H4 (cell line): ENCODE measurements at places on chromosomes 6 and 20.

DNA sequence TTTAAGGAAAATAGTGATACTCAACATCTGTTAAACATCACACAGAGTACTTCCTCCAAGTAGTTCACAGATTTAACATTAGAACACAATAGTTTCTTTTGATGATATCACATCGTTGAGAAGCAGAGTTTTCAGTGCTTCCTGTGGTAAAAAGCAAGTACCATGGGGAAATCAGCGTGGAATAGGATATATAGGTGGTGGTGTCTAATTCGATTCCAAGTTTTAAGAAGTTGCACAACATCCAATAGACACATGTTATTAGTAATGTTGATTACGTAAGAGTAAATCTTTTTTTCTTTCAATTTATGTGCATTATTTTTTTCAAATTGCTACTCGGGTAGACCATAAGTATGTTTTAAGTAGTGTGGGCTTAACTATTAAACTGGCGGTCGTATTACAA lies 360.7 kb downstream of the NKAIN2 start:
- DNase-seq, result no peak

DNA sequence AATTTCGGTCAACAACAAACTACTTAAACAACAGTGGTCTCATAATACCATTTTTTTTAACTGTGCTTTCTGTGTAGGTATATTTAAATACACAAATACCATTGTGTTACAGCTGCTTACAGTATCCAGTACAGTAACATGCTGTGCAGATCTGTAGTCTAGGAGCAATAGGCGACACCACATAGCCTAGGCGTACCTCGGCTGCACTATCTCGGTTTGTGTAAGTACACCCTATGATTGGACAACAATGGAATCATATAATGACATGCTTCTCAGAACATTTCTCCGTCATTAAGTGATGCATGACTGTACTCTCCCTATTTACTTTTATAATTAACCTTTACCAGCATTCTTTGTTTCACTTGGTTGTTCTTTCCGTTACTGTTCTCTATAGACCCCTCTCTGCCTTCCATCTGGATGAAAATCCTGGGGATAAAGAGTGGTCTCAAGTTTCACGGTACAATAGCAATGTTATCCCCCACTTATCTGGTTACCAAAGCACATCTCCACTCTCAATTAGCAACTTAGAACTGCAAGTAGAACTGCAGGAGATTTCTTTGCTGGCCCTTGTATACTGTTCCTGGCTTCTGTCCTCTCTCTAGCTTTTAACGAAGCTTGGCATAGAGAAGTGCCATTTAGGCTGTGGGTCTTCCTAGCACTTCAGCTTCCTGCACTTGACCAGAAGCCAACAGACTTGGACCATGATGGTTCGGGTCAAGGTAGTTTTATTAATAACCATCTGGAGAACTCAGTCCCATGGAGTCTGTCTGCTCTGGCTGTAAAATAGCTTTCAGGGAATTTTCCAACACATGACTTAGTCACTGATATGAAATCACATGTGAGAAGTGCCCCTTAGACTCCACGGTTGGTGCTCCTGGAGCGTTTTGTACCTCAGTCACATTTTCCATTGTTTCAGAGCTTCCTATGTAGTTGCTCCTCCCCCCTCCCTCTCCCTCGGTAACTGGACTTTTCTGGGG lies 80.4 kb upstream of the POPDC3 start:
- no peak for DNase-seq

DNA sequence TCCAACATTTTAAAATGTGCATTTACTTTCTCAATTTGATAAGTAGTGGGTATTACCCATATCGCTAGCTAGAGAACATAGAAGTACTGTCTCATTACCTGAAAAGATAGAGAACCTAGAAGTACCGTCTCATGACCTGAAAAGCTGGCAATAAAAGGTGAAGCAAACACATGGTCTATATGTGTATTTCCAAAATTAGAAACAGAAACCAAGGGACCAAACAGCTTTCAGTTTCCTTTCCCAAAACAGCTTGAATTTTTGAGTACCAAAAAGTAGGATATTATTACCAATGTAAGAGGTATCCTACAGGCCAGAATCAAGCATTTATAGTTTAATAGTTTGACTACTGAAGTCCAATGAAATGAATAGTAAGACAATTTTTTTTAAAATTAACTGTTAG lies 77.2 kb downstream of the KIF13A start:
- no peak for DNase-seq

DNA sequence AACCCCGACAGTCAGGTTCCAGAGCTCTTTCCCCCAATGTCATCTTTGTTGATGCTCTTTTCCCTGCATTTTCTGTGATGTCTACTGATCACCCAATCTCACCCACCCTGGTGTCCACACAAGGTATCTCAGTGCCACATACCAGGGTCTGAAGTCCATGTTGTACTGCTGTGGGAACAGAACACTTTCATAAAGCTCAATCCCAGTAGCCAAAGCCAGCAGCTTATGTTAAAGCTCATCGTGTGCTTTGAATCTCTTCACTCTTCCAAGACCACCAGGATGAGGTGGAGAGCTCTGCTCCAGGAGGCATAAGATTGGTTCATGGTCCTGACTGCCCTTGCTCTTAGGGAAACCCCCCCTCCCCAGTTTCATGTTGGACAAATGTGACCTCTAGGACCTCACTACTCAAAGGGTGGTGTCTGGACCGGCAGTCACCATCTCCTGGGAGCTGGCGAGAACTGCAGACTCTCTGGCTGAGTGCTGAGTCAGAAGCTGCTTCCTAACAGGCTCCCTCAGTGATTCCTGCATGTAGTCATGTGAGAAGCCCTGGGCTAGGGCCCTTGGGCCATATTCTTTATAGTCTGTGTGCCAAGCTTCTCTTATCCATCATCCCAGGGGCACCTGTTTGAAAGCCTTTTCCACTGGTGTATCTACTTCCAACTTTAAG lies 13.4 kb upstream of the CPNE5 start:
- peak; percentile 23 for DNase-seq

GRCh38 chr6:126069449-126069848 lies 83.1 kb downstream of the TRMT11 start:
- no peak for DNase-seq

- no peak for DNase-seq
These were observed 9.6 kb downstream of the VSX1 start for GRCh38 chr20:25072226-25072811.

- DNase-seq, result no peak
These were observed 283.7 kb upstream of the AGPAT4 start for GRCh38 chr6:161557333-161558107.

GRCh38 chr6:97865612-97866011 lies 582.6 kb upstream of the MMS22L start:
- no peak for DNase-seq

DNA sequence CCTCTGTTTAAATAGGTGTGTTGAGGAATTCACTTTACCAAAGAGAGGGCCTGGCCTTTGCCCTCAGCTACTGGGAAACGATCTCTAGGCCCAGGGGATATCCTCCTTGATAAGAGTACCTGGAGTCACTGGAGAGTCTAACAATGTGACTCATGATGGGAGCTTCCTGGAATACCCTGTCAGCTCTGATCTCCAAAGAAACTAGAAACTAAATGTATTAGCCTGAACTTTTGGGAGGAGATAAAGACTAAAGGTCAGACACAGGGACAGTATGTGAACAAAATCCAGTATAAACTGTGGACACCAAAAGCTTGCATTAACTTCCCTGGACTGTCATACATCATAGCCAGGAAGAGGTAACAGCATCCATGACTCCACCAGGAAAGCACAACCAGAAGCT lies 148.5 kb downstream of the RNGTT start:
- no peak for DNase-seq

- no peak for DNase-seq
These were observed 13.2 kb downstream of the FILIP1 start for GRCh38 chr6:75480425-75480824.

- no peak for DNase-seq
These were observed 5.8 kb downstream of the GATA5 start for GRCh38 chr20:62470001-62470400.

GRCh38 chr6:111677249-111677990 lies 71.7 kb upstream of the TRAF3IP2 start:
- DNase-seq, result no peak

DNA sequence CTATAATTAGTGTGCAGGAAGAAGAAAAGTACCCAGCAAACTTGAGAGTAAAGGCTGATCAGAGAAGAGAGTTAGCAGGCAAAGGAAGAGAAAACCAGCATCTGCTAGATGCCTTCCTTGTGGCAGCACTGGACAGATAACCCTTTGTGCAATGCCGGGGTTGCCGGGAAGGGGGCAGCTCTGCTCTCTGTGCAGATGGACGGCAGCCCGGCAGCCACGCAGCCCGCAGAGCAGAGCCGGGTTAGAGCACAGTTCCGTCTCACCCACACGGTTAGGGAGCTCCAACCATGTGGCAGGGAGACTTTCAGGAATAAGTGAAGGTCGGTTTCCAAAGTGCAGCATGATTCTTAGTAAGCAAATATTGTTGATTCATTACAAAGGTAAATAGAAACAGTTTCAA lies 80.0 kb upstream of the RPS6KA2 start:
- no peak for DNase-seq

GRCh38 chr6:150930841-150931240 lies 65.3 kb downstream of the MTHFD1L start:
- DNase-seq, result no peak
